Activated CD8-positive, alpha-beta memory T cell treated with anti-CD3 and anti-CD28 coated beads for 4 hours (primary cell): ENCODE measurements at places on chromosomes 6 and 20.

- DNase-seq: no peak
Observed at GRCh38 chr20:1300083-1300840, 28.7 kb downstream of the SDCBP2 start.

- no peak for DNase-seq
Observed at GRCh38 chr20:44748005-44748370, 2.3 kb downstream of the KCNK15 start.

DNA sequence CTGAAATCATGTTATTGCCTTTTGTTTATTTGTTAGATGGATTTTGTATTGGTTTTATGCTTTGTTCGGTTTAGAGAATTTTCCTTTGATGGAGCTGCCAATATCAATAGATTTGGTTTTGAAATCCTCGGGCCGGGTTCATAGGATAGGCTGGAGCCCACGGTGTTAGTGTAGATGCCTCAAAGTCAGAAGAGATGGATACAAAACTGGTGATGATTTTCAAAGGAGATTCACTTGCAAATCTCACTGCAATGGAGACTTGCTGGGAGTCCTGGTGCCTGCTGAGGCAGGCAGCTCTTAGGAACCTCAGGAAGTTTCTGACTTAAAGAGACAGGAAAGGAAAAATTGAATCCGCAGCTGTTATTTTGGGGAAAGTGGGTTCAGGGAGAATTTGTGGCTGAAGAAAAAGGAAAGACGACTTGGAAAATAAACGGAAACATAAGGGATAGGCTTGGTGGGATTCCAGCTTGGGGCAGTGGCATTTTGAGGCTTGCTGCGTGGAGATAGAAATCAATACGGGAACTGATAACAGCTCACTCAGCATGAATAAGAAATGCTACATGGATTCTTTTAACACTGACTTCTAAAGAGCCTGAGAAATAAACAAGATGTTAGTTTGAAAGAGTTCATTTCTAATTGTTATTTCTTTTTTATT is 241.6 kb downstream of the PHACTR1 start:
- DNase-seq: no peak

- no peak for DNase-seq
Observed at GRCh38 chr6:219641-220198, 72.6 kb upstream of the DUSP22 start.

DNA sequence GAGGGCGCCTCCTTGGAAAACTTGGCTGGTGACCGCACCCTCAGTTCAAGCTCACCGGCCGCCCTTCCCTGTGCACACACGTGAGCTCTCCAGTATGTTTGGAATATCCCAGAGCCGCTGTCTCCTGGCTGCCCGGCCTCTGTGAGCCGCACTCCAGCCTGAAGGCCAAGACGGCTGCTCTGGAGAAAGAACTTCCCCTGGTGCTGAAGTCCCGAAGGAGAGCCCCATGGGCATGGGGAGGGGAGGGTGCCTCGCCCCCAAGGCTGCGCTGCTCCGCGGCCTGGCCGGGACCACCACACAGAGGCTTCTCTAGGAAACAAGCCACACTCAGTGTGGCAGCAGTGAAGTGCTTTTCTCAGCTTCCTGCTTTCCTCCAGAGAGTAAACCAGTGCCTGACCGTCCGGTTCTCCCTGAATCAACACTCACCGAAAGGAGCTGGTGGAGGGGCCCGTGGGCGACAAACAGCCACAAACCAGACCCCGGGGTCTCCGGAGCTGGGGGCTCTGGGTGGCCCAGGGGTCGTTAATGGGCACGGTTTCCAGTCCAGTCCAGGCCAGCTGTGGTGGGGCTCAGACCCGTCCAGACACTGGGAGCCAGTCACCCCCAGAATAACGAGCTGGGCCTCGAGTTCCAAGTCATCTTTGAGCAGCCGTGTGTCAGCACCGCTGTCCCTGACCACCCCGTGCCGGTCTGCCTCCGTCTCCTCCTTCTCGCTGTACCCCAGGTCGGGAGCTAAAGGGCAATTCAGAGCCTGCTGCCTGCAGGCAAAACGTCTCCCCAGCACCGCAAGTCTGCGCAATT is 87.4 kb upstream of the BHLHE23 start:
- no peak for DNase-seq

- DNase-seq: no peak
Observed at GRCh38 chr20:62303062-62303339, 204 bp downstream of the ADRM1 start.

- DNase-seq: no peak
Observed at GRCh38 chr20:4454111-4454510, 267.6 kb upstream of the PRND start.

DNA sequence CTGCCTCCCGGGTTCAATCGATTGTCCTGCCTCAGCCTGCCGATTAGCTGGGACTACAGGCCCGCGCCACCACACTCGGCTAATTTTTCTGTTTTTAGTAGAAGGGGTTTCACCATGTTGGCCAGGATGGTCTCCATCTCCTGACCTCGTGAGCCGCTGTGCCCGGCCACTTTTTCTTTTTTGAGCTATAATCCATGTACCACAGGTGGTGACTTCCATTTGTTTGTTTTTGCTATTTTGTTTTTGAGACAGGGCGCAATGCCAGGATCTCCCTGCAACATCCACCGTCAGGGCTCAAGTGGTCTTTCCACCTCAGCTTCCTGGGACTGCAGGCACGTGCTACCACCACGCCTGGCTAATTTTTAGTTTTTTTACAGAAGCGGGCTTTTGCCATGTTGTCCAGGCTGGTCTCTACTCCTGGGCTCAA is 8.5 kb downstream of the HSPA1B start:
- no peak for DNase-seq

GRCh38 chr6:4496284-4496683 is 279.9 kb upstream of the CDYL start:
- no peak for DNase-seq
